Hematopoietic multipotent progenitor cell treated with erythropoietin and hydrocortisone succinate and interleukin-3 and kit ligand, for 6 days (in vitro differentiated cells): ENCODE measurements at places on chromosomes 5 and 9.

- DNase-seq = no peak
These were observed 53.4 kb downstream of the PFDN1 start for GRCh38 chr5:140249536-140249935.

- no peak for DNase-seq
These were observed 158.1 kb downstream of the DAB2IP start for GRCh38 chr9:121809356-121810050.

- no peak for DNase-seq
These were observed 257.4 kb upstream of the RFX3 start for GRCh38 chr9:3783156-3783555.

DNA sequence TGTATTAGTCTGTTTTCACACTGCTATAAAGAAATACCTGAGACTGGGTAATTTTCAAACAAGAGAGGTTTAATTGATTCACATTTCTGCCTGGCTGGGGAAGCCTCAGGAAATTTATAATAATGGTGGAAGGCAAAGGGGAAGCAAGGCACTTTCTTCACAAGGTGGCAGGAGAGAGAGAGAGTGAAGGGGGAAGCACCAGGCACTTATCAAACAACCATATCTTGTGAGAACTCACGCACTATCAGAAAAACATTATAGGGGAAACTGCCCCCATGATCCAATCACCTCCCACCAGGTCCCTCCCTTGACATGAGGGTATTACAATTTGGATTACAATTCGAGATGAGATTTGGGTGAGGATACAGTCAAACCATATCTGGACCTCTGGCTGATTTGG lies 34.7 kb downstream of the ADRB2 start:
- DNase-seq = peak; percentile 25

DNA sequence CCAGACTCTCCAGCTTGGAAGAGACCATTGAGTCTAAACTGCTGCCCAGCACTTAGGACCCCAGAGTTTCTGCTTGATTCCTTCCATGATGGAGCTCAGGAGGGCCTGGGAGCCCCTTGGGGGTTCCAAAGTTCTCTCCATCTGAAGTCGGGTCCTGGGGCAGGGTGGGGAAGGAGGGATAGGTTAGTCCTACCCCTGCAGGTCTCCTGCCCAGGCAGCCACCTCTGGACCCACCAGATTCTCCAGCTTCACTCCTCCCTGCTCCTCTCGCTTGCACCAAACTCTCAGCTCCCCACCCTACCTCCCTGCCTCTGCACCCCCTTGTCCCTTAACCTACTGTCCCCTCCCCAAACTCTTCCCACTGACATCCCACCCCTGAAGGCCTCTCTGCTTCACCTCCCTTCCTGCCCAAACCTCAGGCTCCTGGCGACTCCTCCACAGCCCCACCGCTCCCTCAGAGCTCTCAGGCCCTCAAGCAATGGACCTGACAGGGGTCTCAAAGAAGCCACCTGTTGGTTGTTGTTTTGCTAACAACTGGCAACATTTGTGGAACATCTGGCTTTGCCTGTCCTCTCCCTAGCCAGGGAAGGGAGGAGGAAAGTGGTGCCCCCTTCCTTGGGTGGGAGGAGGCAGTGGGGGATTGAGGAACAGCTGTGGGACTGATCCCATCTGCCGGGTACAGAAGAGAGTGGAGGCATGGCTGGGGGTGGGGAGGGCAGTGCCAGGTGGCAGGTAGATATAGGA lies 137.5 kb downstream of the RGS3 start:
- no peak for DNase-seq

- no peak for DNase-seq
These were observed 51.9 kb upstream of the COL5A1 start for GRCh38 chr9:134589748-134590147.

- DNase-seq = no peak
These were observed 8.7 kb downstream of the UBQLN1 start for GRCh38 chr9:83698976-83699585.

DNA sequence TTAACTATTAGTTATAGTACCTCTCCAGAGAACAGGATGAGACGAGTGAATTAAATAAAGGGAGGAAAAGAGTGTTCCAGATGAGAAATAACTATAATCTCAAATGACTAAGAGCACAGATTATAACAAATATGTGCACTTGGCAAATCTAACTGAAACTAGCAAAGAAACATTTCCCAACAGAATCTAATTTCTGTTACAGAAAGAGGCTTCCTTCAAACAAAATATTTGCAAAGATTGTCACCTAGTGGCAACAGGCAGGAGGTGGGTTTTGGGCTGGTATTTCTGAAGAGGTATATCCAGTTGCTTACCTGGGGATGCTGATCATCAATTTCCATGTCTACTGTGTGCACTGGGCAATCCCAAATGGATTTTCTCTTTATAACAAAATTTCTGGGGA lies 5.6 kb upstream of the SPDL1 start:
- DNase-seq = no peak

- DNase-seq = no peak
These were observed 122.1 kb downstream of the NTRK2 start for GRCh38 chr9:84791643-84792042.

GRCh38 chr5:93150311-93151012 lies 430.6 kb downstream of the NR2F1-AS1 start:
- DNase-seq = no peak

DNA sequence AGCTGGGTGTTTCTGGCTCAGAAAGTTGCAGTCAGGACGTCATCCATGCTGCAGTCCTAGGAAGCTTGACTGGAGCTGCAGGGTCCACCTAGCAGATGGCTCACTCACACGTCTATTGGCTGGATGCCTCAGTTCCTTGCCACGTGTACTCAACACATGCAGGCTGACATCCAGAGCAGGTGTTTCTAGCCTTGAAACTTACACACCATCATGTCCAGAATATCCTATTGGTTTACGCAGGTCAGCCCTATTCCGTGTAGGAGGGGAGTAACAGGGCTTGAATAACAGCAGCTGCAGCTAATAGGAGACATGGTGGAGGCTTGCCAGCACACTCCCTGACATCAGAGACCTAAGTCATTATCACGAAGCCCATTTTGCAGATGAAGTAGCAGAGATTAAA lies 473.5 kb downstream of the ACTL7B start:
- no peak for DNase-seq

- DNase-seq = no peak
These were observed 45.9 kb upstream of the RPL26L1 start for GRCh38 chr5:172913117-172913850.

- DNase-seq = no peak
These were observed 179.3 kb upstream of the MVB12B start for GRCh38 chr9:126147186-126147935.

DNA sequence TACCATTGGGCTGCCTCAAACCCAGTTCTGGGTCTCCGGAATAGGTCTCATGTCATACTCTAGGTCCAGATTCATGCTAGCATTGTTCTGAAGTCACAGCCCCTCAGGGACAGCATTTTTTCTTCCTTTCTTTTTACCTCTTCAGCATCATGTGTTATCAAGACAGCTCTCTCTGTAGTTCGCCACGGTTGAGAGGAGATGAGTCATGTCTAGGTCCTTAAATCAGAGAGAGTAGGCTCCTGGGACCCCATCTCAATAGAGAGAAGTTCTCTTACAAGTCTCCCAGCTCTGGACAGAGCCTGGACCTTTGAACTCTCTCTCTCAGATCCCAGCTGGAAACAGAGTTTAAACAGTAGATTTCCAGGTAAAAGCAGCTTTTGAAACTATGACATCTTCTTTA lies 332.4 kb upstream of the CD180 start:
- DNase-seq = no peak

DNA sequence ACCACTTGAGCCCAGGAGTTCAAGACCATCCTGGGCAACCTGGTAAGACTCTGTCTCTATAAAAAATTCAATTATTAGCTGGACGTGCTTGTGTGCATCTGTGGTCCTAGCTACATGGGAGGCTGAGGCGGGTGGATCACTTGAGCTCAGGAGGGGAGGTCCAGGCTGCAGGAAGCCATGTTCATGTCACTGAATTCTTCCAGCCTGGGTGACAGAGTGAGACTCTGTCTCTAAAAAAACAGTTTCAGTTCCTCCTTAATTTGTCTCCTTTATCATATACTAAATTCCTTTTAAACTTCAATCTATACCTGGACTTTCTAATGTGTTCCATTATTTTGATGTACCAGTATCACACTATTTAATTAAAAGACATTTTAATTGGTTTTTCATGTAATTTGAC lies 422.2 kb upstream of the TLE4 start:
- no peak for DNase-seq

- no peak for DNase-seq
These were observed 182.0 kb downstream of the MAT2B start for GRCh38 chr5:163687414-163687813.

DNA sequence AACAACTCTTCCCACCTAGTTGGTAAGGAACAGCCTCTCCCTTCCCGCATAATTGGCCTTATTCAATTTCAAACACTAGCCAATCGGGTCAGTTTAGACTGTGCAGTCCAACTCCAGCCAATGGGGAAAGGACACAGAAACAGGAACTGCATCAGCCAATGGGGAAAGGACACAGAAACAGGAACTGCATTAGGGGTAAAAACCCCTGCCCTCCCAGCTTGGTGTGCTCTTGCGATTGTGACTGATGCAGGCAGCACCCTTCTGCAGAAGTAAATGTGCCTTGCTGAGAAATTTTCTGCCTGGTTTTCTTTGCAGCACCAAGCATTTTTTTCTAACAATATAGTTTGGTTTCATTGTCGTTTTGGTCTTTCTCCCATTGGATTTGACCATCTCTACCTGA lies 8.5 kb upstream of the GLT6D1 start:
- no peak for DNase-seq

GRCh38 chr9:119289740-119290433 lies 79.3 kb downstream of the BRINP1 start:
- peak; percentile 81 for DNase-seq

DNA sequence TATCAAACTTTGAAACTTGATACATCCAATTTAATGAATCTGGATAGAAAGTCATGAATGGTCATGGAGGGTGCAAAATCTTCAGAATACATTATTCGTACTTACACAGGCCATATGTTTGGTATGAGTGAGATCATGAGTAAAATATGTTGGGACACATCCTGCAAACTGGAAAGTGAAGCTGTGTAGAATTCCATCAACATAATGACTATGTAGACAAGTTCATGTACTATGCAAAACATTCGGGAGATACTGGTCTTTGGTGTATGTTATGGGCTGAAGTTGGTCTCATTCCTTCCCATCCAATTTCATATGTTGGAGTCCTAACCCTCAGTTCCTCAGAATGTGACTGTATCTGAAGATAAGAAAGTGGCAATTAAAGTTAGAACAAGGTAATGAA lies 18.1 kb upstream of the CTNND2 start:
- no peak for DNase-seq

DNA sequence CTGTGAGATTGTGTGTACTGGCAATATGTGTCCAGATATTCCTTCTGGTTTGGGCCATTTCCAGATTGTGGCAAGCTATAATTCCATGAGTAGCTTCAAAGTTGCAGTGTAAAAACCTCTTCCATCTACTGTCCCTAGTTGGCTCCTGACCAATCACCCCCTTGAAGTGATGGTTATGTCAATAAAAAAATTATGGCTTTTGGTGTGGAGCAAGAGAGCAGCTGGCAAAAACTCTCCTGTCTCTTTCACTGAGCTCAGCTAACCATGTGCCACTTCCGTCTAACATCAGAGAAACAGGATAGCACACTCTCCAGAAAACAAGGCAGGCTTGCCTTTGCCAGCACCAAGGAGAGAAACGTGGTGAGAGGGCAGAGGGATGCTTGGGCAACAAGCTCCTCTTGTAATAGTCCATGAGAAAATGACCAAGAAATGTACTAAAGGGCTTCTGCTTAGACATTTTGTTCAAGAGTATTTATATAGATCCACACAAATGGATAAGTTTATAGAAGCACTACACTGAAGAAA lies 914.4 kb upstream of the SEMA6A start:
- DNase-seq = no peak

- DNase-seq = peak; percentile 26
These were observed 37.2 kb downstream of the MRPS27 start for GRCh38 chr5:72282878-72283277.

DNA sequence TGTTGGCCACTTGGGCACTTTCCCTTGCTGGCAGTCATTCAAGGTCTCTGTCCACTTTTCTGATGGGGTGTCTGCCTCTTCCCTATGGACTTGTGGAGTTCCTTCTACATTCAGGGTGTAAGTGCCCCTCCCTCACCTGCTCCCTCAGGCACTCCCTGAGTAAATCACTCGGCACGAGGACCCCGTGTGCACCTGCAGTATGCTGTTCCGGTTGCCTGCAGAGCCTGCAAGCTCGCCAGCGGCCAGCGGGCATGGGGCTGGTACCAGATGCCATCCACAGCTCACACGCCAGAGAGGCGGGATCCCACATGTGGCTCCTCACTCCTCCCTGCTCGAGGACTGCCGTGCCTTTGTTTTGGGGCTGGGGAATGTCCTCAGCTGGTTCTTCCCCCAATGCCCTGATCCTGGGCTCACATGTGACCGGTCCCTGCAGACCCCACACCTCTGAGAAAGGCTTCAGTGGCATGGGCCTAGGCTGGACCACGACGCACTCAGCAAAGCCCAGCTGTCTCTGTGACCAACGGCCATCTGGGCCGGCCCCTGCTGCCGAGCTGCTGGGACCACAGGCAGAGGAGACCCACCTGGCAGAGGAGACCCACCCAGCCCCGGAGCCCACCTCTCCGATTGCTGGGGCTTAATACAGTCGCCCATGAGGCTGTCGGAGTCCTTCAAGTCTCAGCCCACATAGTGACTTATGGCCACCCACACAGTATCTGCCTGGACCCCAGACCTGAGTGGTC lies 46.1 kb upstream of the CLPTM1L start:
- DNase-seq = no peak

DNA sequence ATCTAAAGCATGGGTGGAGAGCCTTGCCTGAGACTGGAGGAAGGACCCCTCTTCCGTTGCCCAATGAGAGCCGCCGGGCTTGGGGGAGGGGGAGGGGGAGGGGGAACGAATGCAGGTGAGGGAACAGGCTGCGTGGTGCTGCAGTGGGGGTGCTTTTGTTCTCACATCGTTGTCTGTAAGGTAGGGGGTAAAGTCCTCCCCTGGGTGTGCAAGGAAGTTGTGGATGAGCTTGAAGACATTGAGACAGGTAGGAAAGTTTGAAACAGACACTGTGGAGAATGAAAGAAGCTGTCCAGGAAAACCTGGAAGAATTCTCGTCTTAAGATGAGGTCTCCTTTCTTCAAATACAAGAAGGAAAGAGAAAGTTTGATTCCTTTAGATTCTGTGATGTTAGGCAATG lies 94.1 kb upstream of the LIFR start:
- DNase-seq = no peak

GRCh38 chr5:65625743-65626142 lies 916 bp downstream of the SHLD3 start:
- peak; percentile 38 for DNase-seq

DNA sequence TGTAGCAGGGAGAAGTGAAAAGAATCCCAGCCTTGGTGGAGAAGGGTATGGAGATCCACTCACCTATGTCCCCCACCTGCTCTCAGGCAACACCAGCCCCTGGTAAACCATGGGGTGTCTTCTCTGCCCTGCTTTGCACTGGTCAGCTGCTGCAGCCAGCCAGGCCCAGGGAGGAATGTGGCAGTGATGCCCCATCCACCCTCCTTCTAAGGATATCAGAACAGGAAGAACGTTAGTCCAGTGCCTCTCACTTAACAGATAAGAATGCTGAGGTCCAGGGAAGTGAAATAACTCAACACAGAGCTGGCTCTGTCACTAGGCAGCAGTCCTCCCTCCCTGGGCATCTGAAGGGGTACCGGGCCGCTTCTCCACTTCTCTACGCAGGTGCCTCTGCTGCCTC lies 9.7 kb upstream of the PPIC start:
- no peak for DNase-seq
